Osteocyte (in vitro differentiated cells): ENCODE measurements at places on chromosomes 16 and 17. TPM values are rescaled to one million over a fixed set of nuclear protein-coding genes. Genes with fewer than 3 reads are reported as not detected.

- no peak for DNase-seq
These were observed 143.0 kb upstream of the NOL11 start for GRCh38 chr17:67574658-67575293.

- no peak for DNase-seq
These were observed 20.4 kb downstream of the MIEF2 start for GRCh38 chr17:18280766-18281371.

- no peak for DNase-seq
These were observed 129.2 kb upstream of the NACA2 start for GRCh38 chr17:61720016-61720795.

DNA sequence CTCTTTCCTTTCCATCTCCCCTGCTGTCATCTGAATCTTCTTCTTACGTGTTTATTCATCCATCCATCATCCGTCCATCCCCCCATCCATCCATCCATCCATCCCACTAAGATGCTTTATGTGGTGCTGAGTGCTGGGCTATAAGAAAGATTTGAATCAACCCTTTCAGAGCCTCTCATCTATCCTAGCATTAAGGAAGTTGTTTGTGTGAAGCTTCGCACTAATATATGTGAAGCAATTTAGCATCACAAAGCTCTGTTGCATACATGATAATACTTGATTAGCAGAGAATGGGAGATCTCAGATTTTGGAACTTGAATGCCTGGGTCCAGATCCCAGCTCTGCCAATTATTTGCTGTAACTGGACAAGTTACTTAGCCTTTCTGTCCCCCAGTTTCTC lies 255.7 kb downstream of the SHISA9 start:
- DNase-seq: no peak

DNA sequence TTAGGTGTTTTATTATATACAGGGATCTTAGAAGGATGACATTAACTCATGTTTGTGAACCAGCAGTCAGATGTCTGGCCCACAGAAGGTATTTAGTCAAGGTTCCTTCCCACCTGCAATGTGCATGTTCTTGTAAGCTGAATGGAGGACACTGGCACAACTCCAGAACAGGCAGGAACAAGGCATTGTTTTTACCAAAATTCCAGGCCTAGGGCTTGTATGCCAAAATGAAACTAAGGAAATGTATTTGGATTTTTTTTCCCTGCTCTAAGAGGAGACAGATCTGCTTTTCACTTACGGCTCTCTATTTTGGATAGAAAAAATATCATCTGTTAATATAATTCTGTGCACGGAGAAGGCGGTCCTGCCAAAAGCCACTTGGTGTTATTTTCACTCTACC lies 312.5 kb downstream of the GRIN2A start:
- no peak for DNase-seq

DNA sequence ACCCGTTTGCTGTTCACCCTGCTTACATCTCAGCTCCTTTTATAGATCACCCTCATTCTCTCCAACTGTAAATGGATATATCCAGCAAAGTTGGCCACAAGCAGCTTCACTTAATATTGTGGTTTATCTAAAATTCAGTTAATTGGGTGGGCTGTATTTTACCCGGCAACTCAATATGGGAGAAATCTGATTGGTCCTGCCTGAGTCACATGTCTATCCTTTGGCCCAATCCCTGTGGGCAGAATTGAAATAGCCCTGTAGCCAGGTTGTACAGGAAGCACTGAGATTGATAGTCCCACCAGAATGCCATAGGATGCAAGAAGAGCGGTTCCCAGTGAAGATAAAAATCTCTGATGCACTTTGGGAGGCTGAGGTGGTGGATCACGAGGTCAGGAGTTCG lies 73.2 kb downstream of the AIPL1 start:
- DNase-seq: peak; percentile 15

GRCh38 chr17:50316016-50316587 lies 29.8 kb upstream of the XYLT2 start:
- DNase-seq: no peak

GRCh38 chr16:75197522-75198134 lies 9.3 kb downstream of the CTRB2 start:
- DNase-seq: no peak

DNA sequence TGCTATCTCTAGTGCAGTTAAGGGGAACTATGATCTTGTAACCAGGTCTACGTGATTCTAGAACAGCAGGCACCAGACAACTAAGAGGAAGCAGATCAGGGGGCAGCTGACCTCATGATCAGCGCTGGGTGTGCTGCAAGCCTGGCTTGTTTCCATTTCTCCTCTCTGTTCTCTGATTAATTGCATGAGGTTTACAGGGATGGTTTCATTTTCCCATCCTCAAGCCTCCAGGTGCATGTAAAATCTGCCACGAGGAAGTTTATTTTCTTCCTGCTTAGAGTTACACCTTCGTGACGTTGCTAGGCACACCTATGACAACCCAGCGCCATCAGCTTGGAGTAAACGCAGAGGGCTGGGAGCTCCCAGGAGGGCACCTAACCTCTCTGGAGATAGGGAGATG lies 4.3 kb upstream of the NUPR1 start:
- DNase-seq: no peak

DNAAF8 gene
- 1.2 and 1.7 TPM in 2 replicates for total RNA-seq

THRA gene
- total RNA-seq: 44.6 and 46.3 TPM in 2 replicates

ABCC11 gene
- 0.13 and 0.48 TPM in 2 replicates for total RNA-seq

PDIA2 gene
- total RNA-seq: not detected in 2 replicates

SPNS2 gene
- 0.31 TPM in 1 of 2 replicates, not detected in the other for total RNA-seq

SEPTIN1 gene
- total RNA-seq: 1.5 and 2.0 TPM in 2 replicates

CCL1 gene
- not detected in 2 replicates for total RNA-seq

ATAD5 gene
- total RNA-seq: 3.0 TPM in 2 replicates

TPSD1 gene
- total RNA-seq: not detected in 2 replicates

CAVIN1 gene
- total RNA-seq: 487 and 510 TPM in 2 replicates

ACTG1 gene
- 4,236 and 4,267 TPM in 2 replicates for total RNA-seq

HS3ST3B1 gene
- total RNA-seq: 76.9 and 77.0 TPM in 2 replicates

EXOC3L1 gene
- total RNA-seq: not detected in 2 replicates

ABCA3 gene
- total RNA-seq: 20.4 and 21.0 TPM in 2 replicates

TMC8 gene
- total RNA-seq: 0.40 and 0.99 TPM in 2 replicates
